ENCODE measurements at places on chromosomes 2 and 18. TPM values are rescaled to one million over a fixed set of nuclear protein-coding genes. Genes with fewer than 3 reads are reported as not detected.

The TM4SF20 gene
- 0.06 TPM for polyA plus RNA-seq

- no peak for DNase-seq
These were observed 231.4 kb downstream of the FAM210A start for GRCh38 chr18:13494871-13495445.

DNA sequence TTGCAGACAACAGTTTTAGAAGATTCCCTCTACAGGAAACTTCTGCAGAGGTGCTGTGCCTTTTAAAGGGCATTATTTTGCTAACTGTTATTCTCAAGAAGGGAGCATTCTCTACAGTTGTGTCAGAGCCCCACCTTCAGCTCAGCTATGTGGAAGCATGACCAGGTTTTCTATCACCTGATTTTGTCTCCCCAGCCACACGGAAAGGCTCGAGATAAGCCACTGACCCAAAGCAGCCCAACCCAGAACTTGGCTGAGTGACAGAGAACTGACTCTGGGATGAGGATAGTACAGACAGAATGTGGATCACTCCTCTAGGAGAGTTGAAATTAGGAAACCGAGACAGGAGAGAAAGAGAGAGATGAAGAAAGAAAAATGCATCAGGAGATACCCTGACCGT lies 10.7 kb downstream of the COL4A4 start:
- DNase-seq: no peak

DNA sequence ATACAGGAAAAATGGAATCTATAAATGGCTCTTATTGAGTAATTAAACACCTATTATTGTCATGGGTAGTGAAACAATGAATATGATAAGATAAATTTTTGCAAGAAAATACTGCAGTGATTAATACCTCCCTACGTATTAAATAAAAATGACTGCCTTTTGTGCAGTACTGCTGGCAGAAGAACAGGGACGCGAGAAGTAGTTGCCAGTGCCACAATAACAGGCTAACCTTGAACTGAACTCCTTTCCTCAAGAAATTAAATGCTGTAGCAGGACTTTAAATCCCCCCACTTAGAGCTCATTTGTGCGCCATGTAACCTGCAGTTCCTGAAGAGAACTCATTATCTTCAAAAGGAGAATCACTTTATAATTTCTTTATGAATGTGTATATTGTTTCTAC lies 24.6 kb downstream of the FIGN start:
- no peak for DNase-seq

DNA sequence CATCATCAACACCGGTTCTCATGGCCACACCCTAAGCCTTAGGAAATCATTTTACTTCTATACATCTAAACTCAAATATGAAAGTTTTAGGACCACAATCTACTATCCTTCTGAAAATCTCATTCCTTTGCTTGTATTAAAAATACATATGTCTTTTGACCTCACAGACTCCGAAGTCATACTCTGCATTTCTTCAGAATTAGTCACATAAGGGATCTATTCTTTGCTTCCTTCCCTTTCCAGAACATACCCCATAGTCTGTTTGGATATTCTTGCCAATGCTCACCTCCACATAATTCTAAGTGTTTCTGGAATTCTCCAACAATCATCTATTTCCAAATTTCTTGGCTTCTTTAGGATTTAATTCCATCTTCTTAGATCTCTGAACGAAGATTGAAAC lies 14.2 kb upstream of the DSG1 start:
- no peak for DNase-seq

- no peak for DNase-seq
These were observed 70.9 kb downstream of the NCKAP5 start for GRCh38 chr2:133497270-133497893.

- DNase-seq: no peak
These were observed 22.5 kb downstream of the PASK start for GRCh38 chr2:241126771-241127202.

DNA sequence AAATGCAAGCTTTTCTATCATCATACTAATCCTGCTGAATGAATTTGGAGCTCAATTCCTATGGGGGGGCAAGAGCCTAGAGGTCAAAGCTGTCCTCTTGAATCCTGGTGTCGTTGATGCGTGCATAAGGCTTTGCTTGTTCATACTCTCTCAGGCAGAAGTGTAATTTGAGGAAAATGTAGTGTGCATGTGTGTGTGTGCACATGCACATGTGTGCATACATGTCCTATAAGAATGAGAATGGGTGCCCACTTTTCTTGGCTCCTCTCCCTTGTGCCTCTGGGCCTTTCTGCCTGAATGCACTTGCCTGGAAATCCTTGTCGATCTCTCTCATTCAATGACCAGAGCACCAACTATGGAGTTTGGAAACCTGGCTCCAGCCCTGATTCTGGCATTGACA lies 28.5 kb upstream of the C18orf32 start:
- no peak for DNase-seq

The ITGB6 gene
- 10.7 TPM for polyA plus RNA-seq

The MYCN gene
- 34.4 TPM for polyA plus RNA-seq

- no peak for DNase-seq
These were observed 59.4 kb downstream of the RNF152 start for GRCh38 chr18:61833387-61833786.

DNA sequence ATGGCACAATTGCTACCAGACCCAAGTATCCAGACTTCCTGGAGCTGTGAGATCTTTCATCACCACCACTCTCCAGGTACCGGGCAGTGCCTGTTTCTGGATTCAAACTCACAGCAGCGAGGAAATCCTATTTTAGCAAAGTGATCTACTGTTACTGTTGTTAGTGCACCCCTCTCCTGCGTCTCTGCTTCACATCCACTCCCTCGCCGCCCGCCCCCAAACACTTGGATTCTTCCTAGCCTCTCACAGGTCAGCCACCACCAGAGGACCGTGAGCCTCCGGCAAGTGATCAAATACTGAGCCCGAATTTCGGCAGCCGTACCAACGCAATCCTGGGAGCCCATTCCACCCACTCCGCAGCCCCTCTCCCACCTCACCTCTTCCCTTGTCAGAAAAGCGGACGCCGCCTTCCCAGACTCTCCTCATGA lies 519 bp downstream of the METTL4 start:
- DNase-seq: no peak

DNA sequence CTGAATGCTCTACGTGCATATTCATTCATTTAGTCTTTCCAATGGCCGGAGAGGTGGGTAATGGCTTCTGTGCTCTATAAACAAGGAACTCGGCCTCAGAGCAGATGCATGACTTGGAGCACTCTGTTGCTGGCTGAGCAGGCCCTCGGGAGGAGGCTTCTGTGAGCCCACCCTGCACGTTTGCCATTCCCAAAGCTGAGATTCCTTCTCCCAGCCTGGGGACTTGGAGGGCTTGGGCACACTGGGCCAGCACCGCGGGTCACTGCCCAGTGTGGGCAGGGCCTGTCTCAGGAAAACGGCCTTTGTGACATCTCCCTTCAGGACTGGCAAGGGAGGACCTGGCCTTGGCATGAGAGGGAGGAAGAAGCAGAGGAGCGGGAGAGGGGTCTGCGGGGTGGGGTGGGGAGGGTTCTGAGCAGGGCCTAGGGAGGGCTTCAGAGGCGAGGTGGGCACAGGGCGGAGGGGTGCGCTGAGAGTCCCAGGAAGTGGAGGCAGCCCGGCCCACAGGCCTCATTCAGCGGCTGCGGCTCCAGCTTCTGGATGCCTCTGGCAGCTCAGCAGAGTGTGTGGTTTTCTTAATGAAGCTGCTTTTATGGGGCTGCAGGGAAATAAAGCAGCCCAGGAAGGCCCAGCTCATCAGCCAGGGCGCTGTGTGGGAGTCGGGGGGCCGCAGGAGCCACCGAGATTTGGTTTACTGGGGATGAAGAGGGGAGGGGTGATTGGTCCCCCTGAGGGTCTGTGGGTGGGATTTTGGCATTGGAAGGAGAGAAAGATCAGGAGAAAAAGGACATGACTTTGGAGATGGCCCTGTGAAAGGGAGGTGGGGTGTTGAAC lies 51.7 kb upstream of the OTOF start:
- DNase-seq: no peak

The SLC38A11 gene
- polyA plus RNA-seq: 3.8 TPM

Data from renal cortex interstitium (tissue), 15 donors.